ENCODE measurements at places on chromosomes 3 and 15.
A peak's percentile ranks its signal among the peaks of the same experiment; 100 is the strongest.

- DNase-seq, result no peak
- no peaks in the 10 kb centered on the region for H3K4me1 ChIP-seq
- no peak overlapping the region for H3K27ac ChIP-seq
- no peaks in the 10 kb centered on the region for H3K36me3 ChIP-seq
- no peak overlapping the region for H3K4me3 ChIP-seq
- H3K27me3 ChIP-seq, result no peaks in the 10 kb centered on the region
These were observed 66.9 kb downstream of the FOXB1 start for GRCh38 chr15:60070838-60071493.

GRCh38 chr3:127170814-127171213 lies 22.1 kb upstream of the PRR23E start:
- H3K4me3 ChIP-seq, result no peak overlapping the region
- H3K27me3 ChIP-seq, result no peaks in the 10 kb centered on the region
- no peaks in the 10 kb centered on the region for H3K36me3 ChIP-seq
- DNase-seq, result peak; percentile 62
- H3K4me1 ChIP-seq, result no peaks in the 10 kb centered on the region

DNA sequence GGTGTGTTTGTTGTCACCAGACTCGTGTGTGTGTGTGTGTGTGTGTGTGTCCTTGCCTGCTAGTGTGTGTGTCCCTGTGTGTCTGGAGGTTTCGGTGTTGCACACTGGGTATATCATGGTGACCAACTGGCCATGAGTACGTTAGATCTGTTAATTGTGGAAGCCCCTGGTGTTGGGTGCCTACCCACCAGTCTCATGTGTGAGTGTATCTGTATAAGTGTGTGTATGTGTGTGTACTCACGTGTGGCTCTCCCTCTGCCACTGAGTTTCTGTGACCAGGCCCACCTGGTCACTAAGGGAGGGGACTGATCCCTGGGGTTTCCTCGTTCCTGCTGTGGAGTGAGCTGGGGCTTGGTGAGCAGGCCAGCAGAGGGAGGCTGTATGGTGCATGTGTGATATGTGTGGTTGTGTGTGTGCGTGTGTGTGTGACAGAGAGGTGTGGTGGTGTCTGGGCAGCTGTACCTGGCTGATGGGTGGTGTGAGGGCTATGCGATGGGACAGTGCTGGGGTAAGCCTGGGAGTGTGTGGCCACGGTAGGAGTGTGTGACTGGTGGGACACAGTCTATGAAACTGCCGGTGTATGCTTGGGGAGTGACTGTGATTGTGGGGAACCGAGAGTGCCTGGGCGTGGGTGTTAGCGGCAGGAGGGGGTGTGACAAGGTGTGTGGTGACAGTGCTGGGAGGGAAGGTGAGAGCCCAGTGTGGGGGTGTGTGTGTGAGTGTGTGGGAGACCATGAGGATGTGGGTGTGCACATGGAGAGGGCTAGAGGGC lies 1.8 kb downstream of the PRKCD start:
- peak overlapping the region; percentile 90 for H3K27ac ChIP-seq
- no peaks in the 10 kb centered on the region for H3K36me3 ChIP-seq
- H3K4me3 ChIP-seq, result peak overlapping the region; percentile 82
- no peaks in the 10 kb centered on the region for H3K27me3 ChIP-seq
- H3K4me1 ChIP-seq, result peaks cover 68% of the 10 kb centered on the region

DNA sequence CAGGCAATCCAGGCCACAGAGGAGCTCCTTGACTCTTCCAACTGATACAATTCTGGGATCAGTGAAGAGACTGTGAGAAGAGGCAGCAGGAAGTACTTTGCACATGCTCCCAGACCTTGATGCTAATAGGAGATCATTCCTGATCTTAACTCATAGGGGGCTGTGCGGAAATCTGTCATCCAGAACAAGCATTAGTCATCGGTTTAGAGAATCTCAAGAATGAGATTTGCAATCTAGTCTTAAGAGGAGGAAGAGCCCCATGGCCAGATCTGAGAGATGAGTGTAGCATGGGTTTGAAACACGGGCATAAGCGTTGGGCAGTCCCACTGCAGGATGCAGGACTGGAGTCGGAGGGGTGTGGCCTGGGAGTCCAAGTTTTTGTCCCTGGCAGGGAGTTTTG lies 1081.1 kb downstream of the NAALADL2 start:
- DNase-seq, result no peak
- H3K4me3 ChIP-seq, result no peak overlapping the region
- H3K36me3 ChIP-seq, result no peaks in the 10 kb centered on the region
- no peak overlapping the region for H3K27ac ChIP-seq

DNA sequence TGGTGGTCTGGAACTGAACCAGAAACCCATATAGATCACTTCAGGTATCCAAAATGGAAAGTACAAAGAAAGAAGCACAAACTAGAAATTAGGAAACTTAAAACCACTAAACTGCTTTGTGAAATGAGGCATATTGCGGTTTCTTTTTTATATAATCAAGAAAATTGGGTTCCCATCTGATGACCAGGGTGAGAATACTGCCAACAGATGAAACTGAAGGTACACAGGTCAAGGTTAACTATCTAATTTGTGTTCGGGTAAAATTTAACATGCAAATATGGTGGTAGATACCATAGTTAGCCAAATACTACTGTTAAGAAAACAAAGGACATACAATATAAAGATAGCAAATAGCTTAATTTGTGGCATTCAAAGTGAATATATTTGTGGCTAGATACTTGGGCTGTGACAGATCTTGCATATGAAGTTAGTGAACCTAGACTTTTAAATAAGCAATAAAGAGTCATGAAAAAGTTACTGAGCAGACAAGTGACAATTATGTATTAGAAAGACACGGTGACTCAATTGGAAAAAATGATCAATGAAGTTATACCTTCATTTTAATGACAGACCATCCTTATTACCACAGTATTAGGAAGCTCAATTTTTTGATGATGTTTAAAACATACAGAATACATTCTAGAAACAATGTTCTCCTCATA lies 127.4 kb downstream of the NR2E3 start:
- DNase-seq, result no peak
- no peaks in the 10 kb centered on the region for H3K27me3 ChIP-seq
- peaks cover 18% of the 10 kb centered on the region for H3K36me3 ChIP-seq
- no peak overlapping the region for H3K4me3 ChIP-seq

DNA sequence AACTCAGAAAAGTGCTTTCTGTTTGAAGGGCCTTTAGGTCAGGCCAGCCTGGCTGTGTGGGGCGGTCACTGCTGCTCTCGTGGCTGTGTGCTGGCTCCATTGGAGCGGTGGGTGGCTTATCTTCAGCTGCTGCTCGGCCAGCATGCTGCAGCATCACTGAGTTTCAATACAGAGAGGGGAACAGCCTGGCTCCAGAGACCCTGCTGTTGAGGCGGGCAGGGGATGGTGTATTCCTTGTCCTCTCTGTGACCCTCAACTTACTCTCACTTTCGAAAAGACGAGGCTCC lies 248.5 kb upstream of the ONECUT1 start:
- no peaks in the 10 kb centered on the region for H3K4me1 ChIP-seq
- no peaks in the 10 kb centered on the region for H3K27me3 ChIP-seq
- no peak for DNase-seq
- H3K27ac ChIP-seq, result no peak overlapping the region
- H3K4me3 ChIP-seq, result no peak overlapping the region
- H3K36me3 ChIP-seq, result no peaks in the 10 kb centered on the region

DNA sequence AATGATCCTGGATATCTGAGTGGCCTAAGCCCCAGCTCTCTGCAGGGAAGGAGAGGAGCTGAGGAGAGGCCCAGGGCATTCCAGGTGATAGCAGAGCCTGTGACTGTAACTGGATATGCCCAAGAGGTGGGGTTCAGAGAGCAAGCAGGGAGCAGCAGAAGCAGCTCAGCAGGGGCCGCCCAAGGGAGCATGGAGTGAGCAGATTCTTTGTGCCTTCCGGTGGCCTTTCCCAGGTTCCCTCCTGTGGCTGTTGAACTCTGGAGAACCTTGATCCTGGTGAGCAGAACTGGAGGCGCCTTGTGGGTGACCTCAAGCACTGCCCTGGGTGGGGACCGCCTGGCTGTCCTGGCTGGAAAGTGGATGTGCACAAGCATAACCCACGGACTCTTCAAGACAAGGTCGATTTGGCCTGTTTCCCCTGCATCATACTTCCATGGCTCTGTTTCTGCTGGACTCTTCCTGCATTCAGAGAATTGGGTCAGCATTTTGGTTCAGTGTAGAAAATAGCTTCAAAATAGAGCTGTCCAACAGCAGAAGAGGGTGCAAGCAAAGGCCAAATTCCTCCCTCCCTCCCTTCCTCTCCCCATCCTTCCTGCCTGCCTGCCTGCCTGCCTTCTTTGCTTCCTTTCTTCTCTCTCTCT lies 76.1 kb downstream of the ARNT2 start:
- H3K4me1 ChIP-seq, result peaks cover 25% of the 10 kb centered on the region
- no peak overlapping the region for H3K27ac ChIP-seq
- no peaks in the 10 kb centered on the region for H3K27me3 ChIP-seq
- DNase-seq, result no peak
- no peak overlapping the region for H3K4me3 ChIP-seq

GRCh38 chr3:18264361-18264760 lies 160.8 kb downstream of the SATB1 start:
- H3K36me3 ChIP-seq, result no peaks in the 10 kb centered on the region
- H3K27me3 ChIP-seq, result no peaks in the 10 kb centered on the region
- no peak for DNase-seq
- no peaks in the 10 kb centered on the region for H3K4me1 ChIP-seq
- H3K4me3 ChIP-seq, result no peak overlapping the region

DNA sequence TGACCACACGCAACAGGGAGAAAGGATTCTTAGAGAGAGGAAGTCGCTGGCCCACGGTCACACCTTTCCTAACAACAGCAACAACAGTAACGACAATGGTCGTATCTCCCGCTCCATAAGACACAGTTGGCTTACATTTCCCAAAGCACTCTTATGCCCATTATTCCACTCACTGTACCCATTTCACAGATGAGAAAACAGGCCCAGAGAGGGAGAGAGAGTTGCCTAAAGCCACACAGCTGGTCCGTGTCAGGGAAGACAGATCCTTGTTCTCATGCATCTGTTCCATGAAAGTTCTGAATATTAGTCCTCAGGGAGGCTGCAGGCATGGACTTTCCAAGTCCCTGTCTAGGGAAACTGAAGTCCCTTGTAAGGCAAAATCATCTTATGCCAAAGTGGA lies 42.0 kb upstream of the ATP2B2 start:
- peaks cover 9% of the 10 kb centered on the region for H3K27me3 ChIP-seq
- H3K27ac ChIP-seq, result no peak overlapping the region
- H3K36me3 ChIP-seq, result no peaks in the 10 kb centered on the region
- no peak for DNase-seq

- peaks cover 18% of the 10 kb centered on the region for H3K4me1 ChIP-seq
- H3K36me3 ChIP-seq, result no peaks in the 10 kb centered on the region
- no peak for DNase-seq
These were observed 20.8 kb downstream of the ABI3BP start for GRCh38 chr3:100972301-100972844.

DNA sequence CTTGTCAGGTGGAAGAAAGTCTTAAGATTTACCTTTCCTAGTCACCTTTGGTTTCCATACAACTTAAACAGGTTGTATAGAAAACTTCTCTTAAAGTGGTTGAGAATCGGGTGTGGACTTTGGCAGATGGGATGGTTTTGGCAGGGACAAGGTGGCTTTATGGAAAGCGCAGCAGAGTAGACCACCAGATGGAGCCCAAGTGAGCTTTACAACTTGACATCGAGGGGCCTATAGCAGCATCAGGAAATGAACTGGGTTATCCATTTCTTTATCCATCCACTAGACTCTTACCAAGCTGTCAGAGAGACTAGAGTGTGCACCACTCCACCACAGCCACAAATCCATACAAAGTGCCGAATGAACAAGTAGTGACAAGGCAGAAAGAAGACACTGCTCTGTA lies 85.3 kb upstream of the MBNL1 start:
- no peak overlapping the region for H3K27ac ChIP-seq
- H3K4me1 ChIP-seq, result peaks cover 6% of the 10 kb centered on the region
- H3K27me3 ChIP-seq, result no peaks in the 10 kb centered on the region
- no peaks in the 10 kb centered on the region for H3K36me3 ChIP-seq

GRCh38 chr3:30048431-30048830 lies 558.0 kb upstream of the TGFBR2 start:
- H3K4me1 ChIP-seq, result no peaks in the 10 kb centered on the region
- H3K27ac ChIP-seq, result no peak overlapping the region
- DNase-seq, result no peak
- H3K27me3 ChIP-seq, result no peaks in the 10 kb centered on the region
- H3K4me3 ChIP-seq, result no peak overlapping the region
- H3K36me3 ChIP-seq, result no peaks in the 10 kb centered on the region

- no peak overlapping the region for H3K4me3 ChIP-seq
- H3K4me1 ChIP-seq, result peaks cover 8% of the 10 kb centered on the region
- DNase-seq, result no peak
- H3K27ac ChIP-seq, result no peak overlapping the region
- no peaks in the 10 kb centered on the region for H3K27me3 ChIP-seq
- H3K36me3 ChIP-seq, result no peaks in the 10 kb centered on the region
These were observed 55.4 kb downstream of the RARB start for GRCh38 chr3:25483456-25483855.

DNA sequence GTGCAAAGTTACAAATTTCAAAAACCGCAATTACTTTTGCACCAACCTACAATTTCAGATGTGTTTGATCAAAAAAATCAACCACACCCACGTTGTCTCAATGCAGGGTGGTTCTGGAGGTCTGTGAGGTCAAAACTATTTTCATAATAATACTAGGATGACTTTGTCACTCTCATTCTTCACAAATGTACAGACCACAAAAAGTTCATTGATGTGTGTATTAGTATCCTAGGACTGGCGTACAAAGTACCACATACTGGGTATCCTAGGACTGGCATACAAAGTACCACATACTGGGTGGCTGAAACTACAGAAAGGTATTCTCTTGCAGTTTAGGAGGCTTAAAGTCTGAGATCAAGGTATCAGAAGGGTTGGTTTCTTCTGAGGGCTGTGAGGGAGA lies 13.0 kb downstream of the SUCLG2 start:
- H3K4me3 ChIP-seq, result no peak overlapping the region
- no peak overlapping the region for H3K27ac ChIP-seq
- H3K4me1 ChIP-seq, result peaks cover 10% of the 10 kb centered on the region
- no peaks in the 10 kb centered on the region for H3K36me3 ChIP-seq
- H3K27me3 ChIP-seq, result no peaks in the 10 kb centered on the region
- no peak for DNase-seq

DNA sequence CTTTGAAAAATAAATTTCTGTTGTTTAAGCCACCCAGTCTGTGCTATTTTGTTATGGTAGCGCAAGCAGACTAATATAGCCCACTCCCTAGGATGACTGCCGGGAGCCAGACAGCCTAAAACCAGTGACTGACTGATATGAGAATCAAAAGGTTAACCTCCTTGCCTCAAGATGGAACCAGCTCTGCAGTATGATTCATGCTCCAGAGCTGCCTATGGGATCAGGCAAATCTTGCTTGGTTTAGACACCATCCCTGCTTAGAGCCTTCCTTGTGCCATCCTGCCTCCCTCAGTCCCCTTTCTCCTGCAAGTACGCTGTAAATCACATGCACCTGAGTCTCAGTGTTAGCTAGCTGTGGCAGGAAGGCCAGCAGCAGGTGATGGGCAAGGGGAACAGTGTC lies 39.3 kb downstream of the TRANK1 start:
- no peak for DNase-seq
- no peaks in the 10 kb centered on the region for H3K27me3 ChIP-seq
- no peak overlapping the region for H3K4me3 ChIP-seq
- H3K4me1 ChIP-seq, result peaks cover 21% of the 10 kb centered on the region
- no peak overlapping the region for H3K27ac ChIP-seq

- H3K27me3 ChIP-seq, result no peaks in the 10 kb centered on the region
- H3K4me3 ChIP-seq, result no peak overlapping the region
- H3K36me3 ChIP-seq, result no peaks in the 10 kb centered on the region
- DNase-seq, result peak; percentile 42
These were observed 48.2 kb upstream of the SLC41A3 start for GRCh38 chr3:126131881-126132750.

Data from upper lobe of right lung (tissue), 1 donor.